Neuronal stem cell (in vitro differentiated cells): ENCODE measurements at places on chromosomes 5 and 9.

DNA sequence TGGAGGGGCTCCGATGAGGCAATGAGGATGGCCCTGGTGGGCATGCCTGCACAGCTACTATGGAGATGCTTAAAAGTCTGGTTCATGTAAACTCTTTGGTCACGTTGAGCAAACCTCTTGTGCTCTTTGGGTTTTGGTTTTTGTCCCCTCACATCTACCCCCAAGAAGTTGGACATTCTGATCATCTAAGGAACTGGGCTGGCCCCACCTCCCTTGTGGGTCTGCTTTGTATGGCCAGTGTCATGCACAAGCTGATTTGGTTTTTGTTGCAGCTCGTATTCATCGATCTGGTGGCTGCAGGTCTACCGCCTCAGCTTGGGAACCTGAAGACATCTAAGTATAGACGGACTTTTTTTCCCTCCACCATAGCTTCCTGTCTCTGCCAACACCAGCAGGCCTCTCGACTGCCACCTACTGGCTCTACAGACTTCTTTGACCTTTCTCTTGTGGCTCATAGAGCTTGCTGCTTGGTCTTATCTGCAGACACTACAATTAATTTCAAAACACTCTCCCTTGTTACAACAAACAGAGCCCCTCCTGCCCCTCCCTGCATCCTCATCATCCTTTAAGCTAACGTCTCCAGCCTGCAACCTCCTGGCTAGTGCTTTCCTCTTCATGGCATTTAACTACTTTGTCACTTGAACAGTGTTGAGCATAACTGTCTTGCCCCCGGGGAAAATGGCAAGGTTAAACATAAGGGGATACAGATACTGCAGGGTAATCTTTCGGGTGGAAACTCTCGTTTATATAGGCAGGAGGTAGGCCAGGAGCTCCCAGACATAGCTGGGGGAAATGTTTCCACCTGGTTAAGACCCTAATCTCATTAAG is 34.5 kb downstream of the TSTD2 start:
- peak; percentile 58 for DNase-seq

DNA sequence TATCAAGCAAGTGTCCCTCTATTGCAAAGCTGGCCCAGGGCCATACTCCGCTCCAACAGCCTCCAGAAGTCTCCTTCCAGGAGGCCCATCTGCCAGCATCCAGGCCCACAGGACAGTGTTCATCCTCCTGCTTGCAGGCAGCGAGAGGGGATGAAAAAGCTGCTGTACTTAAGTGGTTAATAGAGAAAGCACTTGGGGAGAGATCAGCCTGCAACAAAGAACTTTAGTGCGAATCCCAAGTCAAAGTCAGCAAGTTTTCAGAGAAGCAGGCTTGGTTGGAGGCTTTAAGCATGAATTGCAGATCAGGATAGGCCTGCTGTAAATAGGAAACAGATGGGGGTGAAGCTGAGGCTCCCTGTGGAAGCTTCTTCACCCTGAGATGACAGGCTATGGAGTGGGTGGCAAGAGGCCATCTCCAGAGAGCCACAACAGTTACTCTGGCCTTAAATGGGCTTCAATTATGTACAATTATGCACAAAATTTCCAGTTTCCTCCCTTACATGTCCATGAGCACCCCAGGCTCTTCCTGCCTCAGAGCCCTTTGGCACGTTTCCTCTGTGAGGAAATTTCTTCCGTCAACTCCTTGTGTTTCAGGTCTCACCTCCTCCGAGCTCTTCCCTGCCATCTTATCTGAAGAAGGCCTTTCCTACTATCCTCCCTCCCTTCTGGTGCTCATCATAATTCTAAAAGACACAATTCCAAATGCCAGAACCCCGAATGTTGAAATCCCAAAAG is 98.0 kb upstream of the NR3C1 start:
- no peak for DNase-seq

DNA sequence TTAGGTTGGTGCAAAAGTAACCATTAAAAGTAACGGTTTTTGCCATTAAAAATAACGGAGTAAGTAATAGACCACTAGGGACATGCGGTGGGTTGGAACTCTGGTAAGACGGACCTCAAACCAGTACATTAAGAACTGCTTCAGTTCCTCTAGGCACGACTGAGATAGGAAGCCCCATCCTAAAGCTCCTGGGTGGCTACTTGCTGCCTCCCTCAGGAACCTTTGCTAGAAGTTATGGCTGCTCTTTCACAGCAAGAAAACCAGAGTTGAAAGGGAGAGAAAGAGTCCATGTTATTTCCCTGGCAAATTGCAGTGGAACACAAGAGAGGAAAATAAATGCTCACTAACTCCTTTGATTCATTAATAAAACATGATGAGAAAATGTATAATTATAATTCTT is 47.6 kb downstream of the MCTP1 start:
- DNase-seq: no peak

GRCh38 chr9:87371795-87372355 is 125.8 kb upstream of the DAPK1 start:
- no peak for DNase-seq

- peak; percentile 8 for DNase-seq
Observed at GRCh38 chr5:8184455-8185063, 315.6 kb downstream of the MTRR start.

DNA sequence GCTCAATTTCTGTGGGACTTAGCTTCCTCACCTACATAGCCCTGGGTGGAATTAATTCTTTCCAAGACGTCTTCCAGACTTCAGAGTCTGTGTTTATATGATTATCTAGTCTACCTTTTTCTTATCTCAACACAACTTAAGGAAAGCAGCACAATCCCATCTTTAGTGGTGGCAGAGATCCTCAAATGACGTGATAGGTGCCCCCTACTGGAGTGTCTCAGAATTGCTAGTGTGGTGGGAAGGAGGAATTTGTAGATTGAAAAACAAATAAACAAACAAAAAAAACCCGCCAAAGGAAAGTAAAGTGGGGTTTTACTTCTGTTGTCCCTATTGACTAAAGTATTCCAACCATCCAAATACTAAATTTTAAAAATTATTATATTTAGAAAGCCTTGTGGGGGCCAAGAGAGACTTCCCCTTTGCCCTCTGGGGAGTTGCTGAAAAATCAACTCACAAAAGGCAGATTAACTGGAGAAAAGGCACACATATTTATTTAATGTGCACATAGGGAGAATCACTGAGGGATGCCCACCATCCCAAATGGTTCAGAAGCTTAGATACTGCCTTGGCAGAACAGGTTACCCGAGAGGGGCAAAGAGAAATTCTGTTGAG is 283.3 kb downstream of the TMEM167A start:
- DNase-seq: peak; percentile 21
